ENCODE measurements at places on chromosomes 12 and 14. TPM values are rescaled to one million over a fixed set of nuclear protein-coding genes. Genes with fewer than 3 reads are reported as not detected.

- H3K36me3 ChIP-seq, result no peaks in the 10 kb centered on the region
- H3K4me1 ChIP-seq, result peaks cover 7% of the 10 kb centered on the region
- H3K27ac ChIP-seq, result no peak overlapping the region
- H3K4me3 ChIP-seq, result no peak overlapping the region
Measured at GRCh38 chr14:101495827-101496775, 65.2 kb upstream of the DIO3 start.

DNA sequence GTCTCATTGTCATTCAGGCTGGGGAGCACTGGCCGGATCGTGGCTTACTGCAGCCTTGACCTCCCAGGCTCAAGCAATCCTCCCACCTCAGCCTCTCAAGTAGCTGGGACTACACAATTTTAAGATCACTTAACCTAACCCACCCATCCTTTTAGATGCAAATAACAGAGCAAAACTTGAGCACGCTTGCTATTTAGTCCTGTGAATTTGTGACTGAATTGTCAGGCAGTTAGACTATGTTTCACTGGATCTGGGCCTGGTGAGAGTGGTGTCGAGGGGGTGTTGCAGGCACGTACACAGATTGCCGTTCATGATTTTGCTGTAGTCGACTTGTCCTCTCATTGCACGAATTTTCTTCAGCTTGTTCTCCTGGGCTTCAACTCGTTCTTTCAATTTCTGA lies 38.2 kb downstream of the ZFYVE21 start:
- no peak overlapping the region for H3K4me3 ChIP-seq
- H3K4me1 ChIP-seq, result no peaks in the 10 kb centered on the region
- no peak for DNase-seq
- H3K27me3 ChIP-seq, result no peaks in the 10 kb centered on the region

DNA sequence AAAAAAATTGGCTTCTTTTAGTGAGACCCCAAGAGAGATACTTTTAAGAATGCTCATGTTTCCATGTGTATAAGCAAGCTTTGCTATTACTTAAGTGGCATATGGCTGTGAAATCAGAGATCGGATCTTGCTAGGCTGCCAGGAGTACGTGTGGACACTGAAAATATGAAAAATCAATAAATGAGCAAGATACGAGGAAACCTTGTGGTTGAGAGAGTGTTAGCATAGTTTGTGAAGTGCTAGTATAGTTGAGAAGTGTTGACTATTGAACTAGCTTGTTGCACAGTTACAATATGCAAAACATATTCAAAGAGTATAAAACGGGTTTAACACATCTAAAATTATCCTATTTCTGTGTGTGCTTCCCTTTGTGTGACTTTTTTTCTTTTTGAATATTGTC lies 230.9 kb upstream of the NOVA1 start:
- H3K36me3 ChIP-seq, result no peaks in the 10 kb centered on the region
- DNase-seq, result no peak
- H3K4me3 ChIP-seq, result no peak overlapping the region
- no peak overlapping the region for H3K27ac ChIP-seq
- H3K27me3 ChIP-seq, result no peaks in the 10 kb centered on the region

- H3K27ac ChIP-seq, result peak within 1 kb of the TSS; percentile 58
- peak; percentile 74 for DNase-seq
- no peaks in the 10 kb centered on the region for H3K36me3 ChIP-seq
- H3K27me3 ChIP-seq, result no peaks in the 10 kb centered on the region
- H3K4me1 ChIP-seq, result peaks cover 6% of the 10 kb centered on the region
Measured at GRCh38 chr12:54419088-54419887, at the start of gene ITGA5. ITGA5 (minus strand) TSS chr12:54419266; CDS start chr12:54419198, 68 bp downstream.

DNA sequence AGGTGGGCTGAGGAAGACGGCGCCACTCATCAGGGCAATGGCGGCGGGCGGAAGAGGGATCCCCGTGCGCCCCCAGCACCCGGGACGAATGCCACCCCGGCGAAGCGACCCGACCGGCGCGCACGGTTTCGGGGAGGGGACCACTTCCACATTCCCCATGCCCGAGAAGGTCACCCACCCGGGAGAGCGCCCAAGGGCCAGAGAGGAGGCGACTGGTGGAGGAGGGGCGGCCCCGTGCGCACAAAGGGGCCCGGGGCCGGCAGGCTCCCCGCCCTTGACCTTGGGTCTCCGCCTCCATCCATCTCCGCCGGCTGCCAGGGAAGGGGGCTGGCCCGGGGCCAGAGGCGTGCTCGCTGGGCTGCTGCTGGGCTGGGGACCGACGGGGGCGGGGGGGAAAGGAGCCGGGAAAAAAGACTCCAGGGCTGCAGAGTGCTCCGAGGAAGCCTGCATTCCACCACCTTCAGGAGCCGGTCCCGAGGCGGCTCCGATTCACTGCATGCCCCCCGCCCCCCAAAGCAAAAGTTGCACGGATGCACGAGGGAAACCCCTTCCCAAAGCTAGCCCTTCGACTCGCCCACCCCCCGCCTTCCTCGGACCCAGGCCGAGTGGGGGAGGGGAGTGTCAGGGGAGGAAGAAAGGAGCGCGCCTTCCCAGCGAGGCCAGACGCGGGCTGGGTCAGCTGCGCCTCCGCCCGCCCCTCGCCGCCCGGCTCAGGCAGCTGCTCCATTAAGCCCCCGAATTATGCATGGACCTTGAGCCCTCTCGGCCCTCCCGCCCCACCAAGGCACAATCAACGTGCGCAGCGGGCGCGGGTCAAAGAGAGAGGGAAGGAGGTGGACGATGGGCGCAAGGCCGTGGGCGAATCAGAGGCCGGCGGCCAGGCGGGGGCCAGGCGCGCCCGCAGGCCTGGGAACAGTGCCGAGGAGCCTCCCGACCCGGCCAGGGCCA lies 26.2 kb downstream of the BCL11B start:
- H3K27me3 ChIP-seq, result no peaks in the 10 kb centered on the region
- H3K4me1 ChIP-seq, result peaks cover 49% of the 10 kb centered on the region
- no peak overlapping the region for H3K4me3 ChIP-seq
- peak; percentile 86 for DNase-seq

FOXA1 gene
- not detected for total RNA-seq

KLRB1 gene
- 0.93 TPM for total RNA-seq

GRIN2B gene
- 0.25 TPM for total RNA-seq
